CD4-positive, alpha-beta T cell treated with Interleukin-6 for 4 hours (primary cell): ENCODE measurements at places on chromosomes 5 and 9.
A peak's percentile ranks its signal among the peaks of the same experiment; 100 is the strongest.

DNA sequence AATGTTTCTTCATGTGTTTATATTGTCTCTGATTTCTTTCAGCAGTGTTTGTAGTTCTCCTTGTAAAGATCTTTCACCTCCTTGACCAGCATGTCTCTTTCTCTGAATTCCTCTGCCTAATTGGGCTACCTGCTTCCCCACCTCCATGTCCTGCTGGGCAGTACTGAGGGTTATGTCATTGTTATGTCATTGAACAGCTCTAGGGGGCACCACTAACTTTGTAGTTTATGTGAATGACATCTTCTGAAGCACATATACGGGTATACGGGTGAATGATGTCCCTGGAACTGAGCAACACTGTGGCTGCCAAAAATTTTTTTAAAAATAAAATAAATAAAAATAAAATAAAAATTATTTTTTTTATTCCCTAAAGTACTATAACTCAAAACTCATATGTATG lies 16.9 kb upstream of the SNCAIP start:
- DNase-seq: no peak

GRCh38 chr9:133568186-133568585 lies 33.7 kb downstream of the ADAMTSL2 start:
- DNase-seq: no peak

DNA sequence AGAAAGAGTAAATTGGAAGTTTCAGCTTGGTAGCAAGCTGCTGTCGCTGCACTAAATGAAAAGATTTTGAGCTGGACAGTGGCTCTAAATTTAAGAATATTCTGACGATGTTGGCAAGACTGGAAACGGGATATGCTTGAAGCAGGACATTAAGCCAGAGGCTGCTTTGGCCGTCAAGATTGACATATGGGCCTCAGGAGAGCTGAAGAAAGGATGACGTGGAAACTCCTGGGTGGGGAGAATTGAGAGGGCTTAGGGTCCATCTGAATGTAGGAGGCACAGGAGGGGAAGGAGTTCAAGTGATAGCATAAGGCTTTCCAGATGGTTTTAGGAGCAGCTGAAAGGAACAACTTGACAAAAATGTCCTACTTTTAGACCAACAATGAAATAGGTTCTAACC lies 108.9 kb downstream of the PAPPA start:
- DNase-seq: no peak

DNA sequence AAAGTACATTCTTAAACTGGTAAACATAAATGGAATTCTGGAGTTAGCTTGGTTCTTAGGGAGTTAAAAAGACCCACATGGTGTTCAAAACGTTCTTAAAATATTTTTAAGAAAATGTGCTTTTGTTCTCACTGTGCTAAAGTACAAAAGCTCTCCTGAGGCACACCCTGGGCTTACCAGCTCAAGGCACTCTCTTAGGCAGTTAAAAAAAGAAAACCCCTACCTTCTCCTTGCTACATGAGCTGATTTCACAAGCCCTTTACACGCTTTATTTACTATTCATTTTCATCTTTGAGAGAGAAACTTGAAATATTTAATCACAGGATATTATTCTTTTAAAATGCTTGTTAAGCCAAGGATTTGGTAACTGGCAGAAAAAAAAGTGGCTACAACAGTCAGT lies 723.3 kb upstream of the GRAMD2B start:
- DNase-seq: no peak

DNA sequence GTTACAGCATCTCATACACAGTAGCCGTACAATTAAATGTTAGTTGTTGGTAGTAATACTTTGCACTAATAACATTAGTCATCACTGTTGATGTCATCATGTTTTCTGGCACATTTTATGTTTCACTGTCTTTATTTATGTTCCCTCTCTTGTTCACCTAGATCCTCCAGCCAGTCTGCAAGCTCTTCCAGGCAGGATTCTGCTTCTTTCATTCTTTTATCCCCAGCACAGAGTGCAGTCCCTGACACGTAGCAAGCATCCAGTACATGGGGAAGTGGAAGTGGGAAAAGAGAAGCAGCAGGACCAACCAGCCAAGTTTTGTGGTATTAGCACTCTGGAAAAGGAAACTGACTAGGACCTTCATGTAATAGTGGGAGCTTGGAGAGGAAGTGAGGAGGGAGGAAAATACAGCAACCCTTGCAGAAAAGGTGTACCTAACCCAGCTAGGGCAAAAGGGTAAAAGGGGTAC lies 89.7 kb upstream of the SLC44A1 start:
- no peak for DNase-seq

DNA sequence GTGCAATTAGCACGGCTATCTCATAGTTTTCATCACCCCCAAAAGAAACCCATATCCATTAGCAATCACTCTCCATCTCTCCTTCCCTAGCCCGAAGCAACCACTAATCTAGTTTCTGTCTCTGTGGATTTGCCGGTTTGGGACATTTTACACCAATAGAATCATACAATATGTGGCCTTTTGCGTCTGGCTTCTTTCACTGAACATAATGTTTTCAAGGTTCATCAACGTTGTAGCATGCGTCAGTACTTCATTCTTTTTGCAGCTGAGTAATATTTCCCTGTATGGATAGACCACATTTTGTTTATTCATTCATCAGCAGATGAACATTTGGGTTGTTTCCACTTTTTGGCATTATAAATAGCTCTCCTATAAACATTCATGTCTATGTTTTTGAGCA lies 75.4 kb upstream of the TBC1D2 start:
- DNase-seq: no peak

DNA sequence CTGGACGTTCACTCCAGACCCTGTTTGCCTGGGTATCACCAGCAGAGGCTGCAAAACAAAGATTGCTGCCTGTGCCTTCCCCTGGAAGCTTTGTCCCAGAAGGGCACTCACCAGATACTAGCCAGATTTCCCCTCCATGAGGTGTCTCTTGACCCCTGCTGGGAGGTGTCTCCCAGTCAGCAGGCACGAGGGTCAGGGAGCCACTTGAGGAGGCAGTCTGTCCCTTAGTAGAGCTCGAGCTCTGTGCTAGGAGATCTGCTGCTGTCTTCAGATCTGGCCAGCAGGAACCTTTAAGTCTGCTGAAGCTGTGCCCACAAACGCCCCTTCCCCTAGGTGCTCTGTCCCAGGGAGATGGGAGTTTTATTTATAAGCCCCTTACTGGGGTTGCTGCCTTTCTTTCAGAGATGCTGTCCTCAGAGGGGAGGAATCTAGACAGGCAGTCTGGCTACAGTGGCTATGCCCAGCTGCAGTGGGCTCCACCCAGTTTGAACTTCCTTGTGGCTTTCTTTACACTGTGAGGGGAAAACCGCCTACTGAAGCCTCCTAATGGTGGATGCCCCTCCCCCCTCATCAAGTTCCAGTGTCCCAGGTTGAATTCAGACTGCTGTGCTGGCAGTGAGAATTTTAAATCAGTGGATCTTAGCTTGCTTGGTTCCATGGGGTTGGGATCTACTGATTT lies 253.9 kb downstream of the SPATA31D1 start:
- no peak for DNase-seq

- DNase-seq: no peak
Observed at GRCh38 chr9:79946712-79947111, 374.9 kb downstream of the TLE4 start.

DNA sequence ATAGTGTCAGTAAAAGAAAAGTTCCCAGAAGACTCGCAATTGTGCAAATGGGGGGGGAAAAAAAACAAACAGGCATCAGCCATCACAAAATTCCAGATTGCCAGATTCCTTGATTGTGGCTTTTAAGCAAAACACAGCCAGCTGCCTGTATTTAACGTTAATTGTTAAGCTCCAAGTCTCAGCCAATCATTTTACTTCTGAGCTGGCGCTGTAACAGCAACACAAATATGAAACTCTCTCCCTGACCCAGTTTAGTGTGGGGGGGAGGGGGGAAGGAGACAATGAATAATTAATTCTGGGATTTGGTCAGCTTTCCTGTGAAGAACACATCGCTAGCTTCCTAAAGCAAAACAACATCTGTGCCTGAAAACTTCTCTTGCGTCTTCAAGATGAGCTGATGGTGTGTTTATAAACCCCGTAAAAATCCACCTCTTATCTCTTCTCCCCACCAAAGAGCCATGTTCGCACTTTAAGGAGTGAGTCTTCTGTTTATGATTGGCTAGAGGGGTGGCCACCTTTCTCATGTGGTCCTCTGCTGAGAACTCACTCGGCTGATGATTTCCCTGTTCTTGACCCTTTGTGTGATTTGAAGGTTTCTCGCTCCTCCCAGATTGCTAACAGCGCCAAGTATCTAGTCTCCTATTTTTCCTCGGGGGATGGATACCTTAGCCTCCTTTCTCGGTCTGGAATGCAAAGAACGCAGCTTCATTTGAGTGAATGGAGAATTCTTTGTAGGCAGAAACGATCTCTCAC lies 160.2 kb upstream of the DAPK1 start:
- DNase-seq: no peak

DNA sequence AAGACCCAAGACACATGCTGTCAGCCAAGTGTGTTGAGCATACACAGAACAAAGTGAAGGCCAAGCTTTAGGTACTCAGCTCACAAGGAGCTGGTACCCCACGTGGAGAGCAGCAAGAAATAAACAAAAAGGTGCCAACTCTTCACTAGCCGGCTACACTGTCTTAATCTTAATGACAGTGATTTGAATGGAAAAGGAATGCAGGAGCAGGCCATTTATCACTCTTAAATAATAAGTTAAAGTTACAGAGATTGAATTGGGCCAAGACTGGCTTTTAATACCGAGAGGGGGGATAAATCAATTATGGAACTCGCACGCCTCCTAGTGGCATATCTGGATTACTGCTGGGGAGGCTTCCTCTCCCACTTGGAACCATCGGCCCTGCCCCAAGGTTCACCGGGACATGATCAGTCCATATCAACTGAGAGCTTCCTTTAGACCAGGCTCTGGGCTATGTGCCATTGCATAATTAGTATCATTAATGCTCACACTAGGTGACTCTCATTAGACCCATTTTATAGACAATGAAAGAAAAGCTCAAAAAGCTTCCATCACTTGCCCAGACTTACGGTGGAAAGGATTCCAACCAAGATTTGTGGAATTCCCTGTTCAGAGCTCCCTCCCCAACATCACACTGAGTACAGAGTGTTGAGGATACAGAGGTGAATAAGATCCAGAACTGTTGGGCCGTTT lies 94.0 kb downstream of the ACTL7B start:
- peak; percentile 26 for DNase-seq

- DNase-seq: no peak
Observed at GRCh38 chr5:5932824-5933223, 445.5 kb downstream of the MED10 start.

- peak; percentile 6 for DNase-seq
Observed at GRCh38 chr5:177982072-177982727, 13.8 kb downstream of the PROP1 start.

- DNase-seq: no peak
Observed at GRCh38 chr9:114110180-114110579, 11.1 kb upstream of the KIF12 start.

GRCh38 chr9:70263421-70263820 lies 4.6 kb downstream of the SMC5 start:
- DNase-seq: no peak

DNA sequence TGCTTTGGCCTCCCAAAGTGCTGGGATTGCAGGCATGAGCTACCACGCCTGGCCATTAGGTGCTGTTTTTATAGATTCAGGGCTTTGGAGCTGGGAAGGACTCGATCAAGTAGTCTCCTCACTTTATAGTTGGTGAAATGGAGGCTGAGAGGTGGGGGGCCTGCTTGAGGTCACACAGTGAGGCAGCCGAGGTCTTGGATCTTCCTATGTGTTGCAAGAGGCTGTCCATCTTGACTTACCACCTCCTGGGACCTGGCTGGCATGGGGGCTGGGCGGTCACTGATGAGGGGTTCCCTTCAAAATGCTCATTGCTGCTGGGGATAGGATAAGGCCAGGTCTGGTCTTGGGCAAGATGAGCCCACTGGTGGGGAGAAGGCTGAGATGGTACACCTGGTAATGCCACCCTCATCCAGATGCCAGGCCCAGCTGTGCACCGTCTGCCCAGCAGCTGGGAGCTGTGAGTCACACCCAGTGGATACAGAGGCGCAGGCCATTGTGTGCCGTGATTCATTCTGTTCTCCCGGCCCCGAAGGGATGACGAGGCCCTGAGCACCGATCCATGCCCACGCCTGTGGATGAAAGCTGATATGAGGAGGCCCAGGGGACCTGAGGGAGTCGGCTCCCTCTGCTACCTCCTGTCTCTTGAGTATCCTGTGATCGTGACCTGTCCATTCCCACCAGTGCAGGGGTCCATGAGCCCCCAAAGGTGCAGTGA lies 10.5 kb upstream of the NDST1 start:
- DNase-seq: no peak

GRCh38 chr5:167870055-167870454 lies 421.4 kb upstream of the WWC1 start:
- DNase-seq: no peak

GRCh38 chr5:158410976-158411375 lies 552.0 kb upstream of the CLINT1 start:
- no peak for DNase-seq

DNA sequence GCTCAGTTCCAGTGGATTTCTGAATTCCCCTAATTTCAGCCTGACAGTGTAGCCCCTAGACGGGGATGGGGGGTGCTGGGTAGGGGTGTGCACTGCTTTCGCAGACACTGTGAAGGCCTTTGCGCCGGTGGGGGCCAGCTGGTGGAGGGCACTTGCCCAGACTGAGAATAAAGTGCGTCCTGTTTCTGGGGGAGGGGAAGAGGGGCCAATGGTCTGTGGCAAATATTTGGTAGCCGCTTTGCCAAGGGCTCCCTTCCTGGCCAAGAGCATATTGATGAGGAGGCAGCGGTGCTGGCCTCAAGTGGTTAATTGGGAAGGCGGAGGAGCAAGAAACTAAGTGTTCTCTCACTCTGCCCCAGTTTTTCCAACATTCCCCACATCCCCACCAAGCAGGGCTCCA lies 1.4 kb downstream of the CXCL14 start:
- no peak for DNase-seq

- DNase-seq: no peak
Observed at GRCh38 chr5:158054223-158055110, 195.5 kb upstream of the CLINT1 start.

GRCh38 chr9:132597073-132597775 lies 14.8 kb downstream of the BARHL1 start:
- DNase-seq: no peak

DNA sequence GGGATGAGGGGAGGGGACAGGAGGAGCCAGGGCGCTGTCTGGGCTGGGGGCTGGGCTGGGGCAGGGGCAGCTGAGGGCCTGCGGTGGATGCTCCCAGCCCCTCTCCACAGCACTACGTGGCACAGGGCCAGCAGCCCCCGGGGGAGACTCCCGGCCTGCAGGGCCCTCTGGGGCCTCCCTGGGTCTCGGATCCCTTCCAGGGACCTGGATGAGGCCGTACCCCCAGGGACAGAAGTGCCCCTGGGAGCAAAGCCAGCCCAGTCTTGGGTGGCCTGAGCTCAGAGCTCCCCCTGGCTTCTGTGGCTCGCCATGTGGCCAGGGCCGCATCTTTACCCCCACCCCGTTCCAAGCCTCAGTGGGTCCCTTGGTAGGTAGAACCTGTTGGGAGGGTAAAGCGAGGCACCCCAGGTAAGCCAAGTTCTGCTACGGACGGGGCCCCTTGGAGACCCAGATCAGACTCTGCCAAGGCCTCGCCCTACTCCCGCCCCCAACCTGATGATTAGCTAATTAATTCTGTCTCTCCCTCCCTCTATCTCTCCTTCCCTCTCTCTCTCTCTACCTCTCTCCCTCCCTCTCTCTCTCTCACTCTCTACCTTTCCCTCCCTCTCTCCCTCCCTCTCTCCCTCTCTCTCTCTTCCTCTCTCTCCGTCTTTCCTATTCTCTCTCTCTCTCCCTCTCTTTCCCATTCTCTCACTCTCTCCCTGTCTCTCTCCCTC lies 24.3 kb downstream of the KCNT1 start:
- no peak for DNase-seq

- DNase-seq: no peak
Observed at GRCh38 chr9:110143950-110144545, 63.9 kb downstream of the C9orf152 start.

GRCh38 chr9:83385317-83385716 lies 152.9 kb downstream of the FRMD3 start:
- DNase-seq: no peak
